ENCODE measurements at places on chromosomes 1 and 21.

- DNase-seq, result no peak
These were observed 23.8 kb upstream of the KIAA1614 start for GRCh38 chr1:180888870-180889269.

DNA sequence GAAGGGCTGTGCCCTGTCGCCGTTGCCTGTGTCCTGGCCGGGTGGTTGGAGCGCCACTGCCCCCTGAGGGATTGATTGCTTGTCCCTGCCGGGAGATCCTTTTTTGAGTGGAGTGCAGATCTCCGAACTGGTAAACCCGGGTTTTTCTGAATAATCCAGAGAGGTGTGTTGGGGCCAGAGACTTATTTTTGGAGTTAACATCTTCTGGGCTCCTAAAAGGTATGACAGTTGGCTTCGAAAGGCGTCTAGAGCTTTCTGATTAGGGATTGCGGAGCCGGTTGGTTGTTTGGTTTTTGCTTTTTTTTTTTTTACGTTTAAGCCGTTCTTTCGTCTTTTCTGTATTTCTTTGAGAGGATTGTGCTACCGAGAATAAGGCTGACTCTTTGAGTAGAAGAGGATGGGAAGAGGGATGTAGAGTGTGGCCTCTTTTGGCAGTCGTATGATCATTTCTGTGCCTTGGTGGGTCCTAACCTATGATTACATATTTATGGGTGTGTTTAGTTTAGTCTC is 756 bp downstream of the RLF start:
- no peak for DNase-seq

DNA sequence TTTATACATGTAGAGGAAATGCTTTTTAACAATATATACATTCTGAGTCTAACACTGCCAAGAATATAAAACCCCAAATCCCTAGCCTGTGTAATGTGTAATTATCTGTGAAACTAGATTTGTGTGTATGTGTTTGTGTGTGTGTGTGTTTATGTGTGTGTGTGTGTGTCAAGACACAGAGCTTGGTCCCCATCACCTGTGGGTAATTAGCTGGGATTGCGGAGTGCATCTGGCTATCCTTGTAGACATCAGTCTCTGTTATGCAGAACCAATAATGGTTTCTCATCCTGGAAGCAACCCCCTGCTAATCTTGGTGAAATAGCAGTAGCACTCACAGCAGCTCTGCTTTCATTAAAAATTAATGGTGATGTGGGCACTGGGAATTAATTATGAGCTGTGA is 26.3 kb upstream of the ST6GALNAC3 start:
- DNase-seq, result no peak

GRCh38 chr1:246187834-246188372 is 319.2 kb downstream of the SMYD3 start:
- no peak for DNase-seq

GRCh38 chr1:167774710-167775109 is 52.9 kb downstream of the MPZL1 start:
- no peak for DNase-seq

DNA sequence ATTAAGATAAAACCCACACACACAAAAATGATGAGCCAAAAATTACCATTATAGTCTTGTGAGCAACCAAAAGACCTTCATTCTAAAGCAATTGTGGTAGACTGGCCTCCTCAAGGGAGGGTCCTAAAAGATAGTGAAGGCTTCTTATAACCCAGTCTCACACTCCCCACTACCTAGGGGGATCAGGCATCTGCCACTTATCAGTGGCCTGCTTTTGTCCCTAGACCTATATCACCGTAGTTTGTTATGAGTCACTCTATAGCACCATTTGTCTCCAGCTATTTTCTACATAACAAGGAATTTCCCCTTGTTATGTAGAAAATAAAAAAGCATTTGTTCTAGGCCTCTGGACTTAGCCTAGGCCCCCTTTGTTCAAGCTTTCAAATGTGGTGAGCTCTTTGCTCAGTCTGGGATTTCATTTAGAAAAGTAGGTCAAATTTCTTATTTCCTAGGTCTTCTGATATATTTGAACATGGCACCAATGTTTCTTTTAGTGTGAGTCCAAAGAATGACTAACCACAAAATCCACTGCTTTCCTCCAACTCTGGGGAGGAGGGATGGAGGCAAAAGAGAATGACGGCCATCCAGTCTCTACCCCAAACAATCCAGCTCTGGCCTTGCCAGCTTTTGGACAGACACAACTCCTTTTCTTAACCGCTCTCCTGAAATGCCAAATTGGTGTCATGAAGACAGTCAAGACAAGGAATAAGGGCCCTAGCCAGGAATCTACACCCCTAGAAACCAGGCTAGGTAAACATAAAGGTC is 8.9 kb downstream of the ADAR start:
- no peak for DNase-seq

DNA sequence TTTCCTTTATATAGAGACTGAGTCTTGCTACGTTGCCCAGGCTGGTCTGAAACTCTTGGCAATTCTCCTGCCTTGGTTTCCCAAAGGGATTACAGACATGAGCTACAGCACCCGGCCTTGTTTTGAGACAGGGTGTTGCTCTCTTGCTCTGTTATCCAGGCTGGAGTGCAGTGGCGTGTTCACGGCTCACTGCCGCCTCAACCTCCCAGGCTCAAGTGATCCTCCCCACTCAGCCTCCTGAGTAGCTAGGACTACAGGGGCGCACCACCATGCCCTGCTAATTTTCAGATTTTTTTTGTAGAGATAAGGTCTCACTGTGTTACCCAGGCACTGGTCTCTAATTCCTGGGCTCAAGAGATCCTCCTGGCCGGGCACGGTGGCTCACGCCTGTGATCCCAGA is 14.8 kb downstream of the LCK start:
- no peak for DNase-seq

Measured in activated CD4-positive, alpha-beta T cell treated with anti-CD3 and anti-CD28 coated beads for 4 hours (primary cell).